ENCODE measurements at places on chromosomes 11 and 22.

DNA sequence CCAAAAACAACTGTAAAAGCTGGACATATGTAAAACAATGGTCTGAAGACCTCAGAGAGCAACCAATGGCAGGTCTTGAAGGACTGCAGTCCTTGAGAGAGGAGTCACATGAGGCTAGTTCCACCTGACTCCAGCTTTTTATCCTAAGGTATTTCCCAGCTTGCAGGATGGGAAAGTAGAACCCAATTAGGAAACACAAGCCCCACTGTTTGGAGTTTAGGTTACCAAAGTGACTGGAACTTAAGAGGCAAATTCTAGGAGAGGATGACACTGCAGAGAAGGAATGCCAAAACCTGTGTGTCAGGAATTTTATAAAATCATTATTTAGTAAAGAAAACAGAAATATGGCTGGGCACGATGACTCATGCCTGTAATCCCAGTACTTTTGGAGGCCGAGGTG lies 18.4 kb downstream of the OR2AT4 start:
- DNase-seq: no peak

GRCh38 chr11:70709596-70709995 lies 311.3 kb downstream of the CTTN start:
- DNase-seq: no peak

DNA sequence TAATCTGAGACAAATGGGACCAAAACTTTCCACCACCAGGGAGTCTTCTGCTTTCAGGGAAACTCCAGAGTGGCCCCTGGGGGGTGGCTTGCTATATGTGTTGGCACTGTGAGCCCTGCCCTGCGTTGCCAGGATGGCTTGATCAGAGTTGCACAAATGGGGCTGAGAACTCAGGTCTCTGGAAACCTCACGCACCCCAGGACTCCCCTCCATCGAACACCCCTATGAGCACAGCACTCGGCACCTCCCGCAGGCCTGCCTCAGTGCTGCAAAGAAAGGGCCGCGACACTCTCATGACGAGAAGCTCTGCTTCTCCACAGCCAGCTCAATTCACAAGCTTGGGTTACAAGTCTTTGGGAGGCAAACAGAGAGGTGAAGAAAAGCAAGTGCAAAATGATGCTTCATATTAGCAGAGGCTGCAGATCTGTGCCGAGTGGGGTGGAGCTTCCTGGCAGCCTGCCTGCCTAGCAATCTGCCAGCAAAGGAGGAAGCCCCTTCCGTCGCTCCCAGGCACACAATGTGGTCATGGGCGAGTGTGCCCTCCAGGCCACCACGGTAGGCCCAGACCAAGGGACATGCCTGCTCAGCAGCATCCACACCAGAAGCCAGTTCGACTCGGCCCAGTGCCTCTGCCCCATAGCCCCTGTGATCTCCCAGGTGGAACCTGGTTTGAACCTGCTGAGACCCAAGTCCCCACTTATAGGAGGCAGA lies 55.7 kb downstream of the MYH9 start:
- peak; percentile 70 for DNase-seq

- DNase-seq: no peak
These were observed 40.2 kb downstream of the MCM5 start for GRCh38 chr22:35440129-35440528.

GRCh38 chr11:33959855-33960400 lies 68.1 kb upstream of the LMO2 start:
- no peak for DNase-seq

GRCh38 chr22:47292546-47293320 lies 530.3 kb downstream of the TBC1D22A start:
- DNase-seq: no peak

DNA sequence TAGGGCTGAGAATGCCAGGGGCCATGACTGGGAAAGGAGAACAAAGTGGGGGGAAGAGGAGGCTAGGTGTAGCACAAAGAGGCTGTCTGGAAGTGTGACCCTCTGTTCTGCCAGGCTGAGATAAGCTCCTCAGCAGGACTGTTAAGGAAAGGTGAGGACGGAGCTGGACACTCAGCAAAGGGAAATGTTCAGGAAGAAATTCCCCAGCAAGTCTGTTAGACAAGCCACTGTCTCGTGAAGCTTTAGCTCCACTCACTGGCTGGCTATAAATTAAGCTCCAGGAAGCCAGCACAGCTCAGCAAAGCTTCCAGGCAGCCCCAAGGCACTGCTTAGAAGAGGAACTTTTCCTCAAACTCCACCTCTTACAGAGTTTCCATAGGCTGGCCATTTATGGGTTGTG lies 181.2 kb upstream of the API5 start:
- DNase-seq: no peak

GRCh38 chr11:37988031-37988430 lies 1390.0 kb upstream of the RAG2 start:
- no peak for DNase-seq

DNA sequence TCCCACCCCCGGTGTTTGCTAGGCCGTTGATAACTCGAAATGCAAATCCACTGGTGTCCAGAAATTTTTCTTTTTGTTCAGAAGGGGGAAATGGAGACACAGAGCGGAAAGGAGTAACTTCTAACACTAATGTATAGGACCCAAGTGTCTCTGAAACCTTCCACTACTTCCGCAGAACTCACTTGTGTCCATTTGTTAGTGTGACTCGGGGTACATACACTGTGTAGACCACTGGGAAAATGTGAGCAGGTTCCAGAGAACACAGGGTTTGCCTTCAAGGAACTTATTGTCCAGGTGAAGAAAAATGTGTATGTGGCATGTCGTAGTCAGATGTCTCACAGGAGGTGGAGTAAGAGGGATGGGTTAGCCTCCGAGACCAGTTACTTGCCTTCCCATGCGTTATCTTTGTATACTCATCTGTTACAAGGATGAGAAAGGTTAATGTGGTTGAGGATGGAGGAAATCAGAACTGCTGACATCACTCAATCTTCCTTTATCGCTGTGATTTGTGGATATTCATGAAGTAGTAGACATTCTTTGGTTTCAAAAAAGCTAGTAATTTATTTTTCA lies 857 bp downstream of the ARCN1 start:
- no peak for DNase-seq

DNA sequence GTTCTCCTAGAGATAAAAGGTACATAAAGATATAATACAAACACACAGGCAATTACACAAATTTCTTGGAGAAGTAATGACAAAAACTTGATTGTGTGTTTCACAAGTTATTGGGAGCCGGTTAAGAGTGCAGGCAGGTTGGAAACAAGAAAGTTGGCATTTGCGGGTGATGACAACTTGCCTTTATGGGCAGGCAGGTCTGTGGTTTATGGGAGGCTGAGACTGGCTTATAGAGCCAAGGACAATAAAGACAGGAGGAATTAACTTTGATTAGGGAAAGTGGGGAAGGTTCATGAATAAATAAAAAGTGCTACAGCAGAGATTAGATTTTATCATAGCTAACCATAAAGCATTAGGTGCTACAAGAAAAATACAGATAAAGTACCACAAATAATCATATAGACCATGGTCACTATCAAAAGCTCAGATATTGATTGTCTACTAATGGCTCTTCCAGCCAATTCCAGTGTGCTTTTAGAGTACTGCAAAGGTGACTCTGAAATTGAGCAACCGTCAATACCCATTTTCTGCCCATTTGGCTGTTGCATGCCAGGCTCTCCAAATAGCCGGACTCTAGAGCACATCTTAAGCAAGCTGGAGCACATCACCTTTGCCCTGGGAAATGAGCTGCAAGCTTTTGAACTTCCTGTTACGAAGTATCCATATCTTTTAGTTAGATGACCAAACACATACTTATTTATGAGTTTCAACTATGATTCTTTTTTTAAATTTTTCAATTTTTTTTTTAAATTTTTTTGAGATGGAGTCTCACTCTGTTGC lies 33.9 kb upstream of the GAB2 start:
- peak; percentile 71 for DNase-seq

DNA sequence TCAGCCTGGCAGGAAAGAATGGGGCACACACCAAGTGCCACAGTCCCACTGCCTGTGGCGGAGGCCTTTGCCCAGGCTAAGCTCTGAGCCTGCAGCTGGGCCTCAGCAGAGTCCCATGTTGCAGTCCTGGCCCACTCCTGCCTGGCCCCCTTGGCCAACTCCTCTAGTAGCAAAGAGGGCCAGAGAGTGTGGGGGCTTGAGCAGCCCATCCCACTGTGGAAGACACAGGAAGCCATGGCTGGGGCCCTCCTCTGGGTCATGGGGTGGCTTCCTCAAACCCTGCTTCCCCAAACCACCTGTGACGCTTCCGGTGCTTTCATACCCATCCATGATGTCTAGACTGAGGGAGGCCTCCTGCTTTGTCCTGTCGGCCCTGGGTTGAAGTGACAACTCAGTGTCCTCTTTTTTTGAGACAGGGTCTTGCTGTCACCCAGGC lies 5.8 kb downstream of the RPS19BP1 start:
- DNase-seq: peak; percentile 57

GRCh38 chr11:130732476-130732875 lies 183.8 kb downstream of the SNX19 start:
- DNase-seq: no peak

GRCh38 chr22:28142361-28142961 lies 223.4 kb upstream of the PITPNB start:
- DNase-seq: no peak

- no peak for DNase-seq
These were observed 123.3 kb downstream of the METTL15 start for GRCh38 chr11:28231475-28231874.

DNA sequence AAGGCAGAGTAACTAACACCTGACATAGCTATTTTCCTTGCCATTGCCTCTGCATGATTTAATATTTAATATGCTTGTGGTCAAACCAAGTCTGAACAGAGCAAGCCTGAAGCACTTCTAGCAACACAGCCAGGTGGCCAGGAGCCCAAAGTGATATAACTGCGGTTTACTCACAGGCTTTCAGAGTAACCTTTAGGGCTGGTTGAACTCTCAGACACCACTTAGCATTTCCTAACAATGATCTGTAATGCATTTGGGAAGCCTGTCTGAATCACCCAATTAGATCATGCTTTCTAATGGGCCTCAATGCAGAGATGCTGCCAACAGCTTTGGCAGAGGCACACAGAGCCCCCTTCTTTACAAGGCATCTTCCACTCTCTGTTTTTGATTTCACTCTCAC lies 96.1 kb downstream of the FDX1 start:
- no peak for DNase-seq

- no peak for DNase-seq
These were observed 83.9 kb downstream of the LDLRAD3 start for GRCh38 chr11:36027731-36028130.

DNA sequence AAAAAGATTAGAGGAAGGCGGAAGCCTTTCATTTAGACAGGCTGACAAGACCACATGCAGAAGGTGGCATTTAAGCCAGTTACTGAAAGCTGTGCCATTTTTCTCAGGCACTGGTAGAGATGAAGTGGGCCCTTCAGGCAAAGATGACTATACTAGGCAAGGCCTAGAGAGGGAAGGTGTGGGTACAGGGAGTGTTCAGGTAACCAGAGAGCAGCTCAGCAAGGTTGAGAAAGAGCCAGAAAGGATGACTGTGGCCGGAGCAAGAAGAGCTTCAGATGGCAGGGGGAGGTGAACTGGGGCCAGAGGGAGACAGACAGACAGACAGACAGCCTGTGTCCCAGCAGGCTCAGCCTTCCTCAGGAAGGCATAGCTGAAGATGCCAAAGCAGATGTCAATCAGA lies 88.1 kb upstream of the NARS2 start:
- no peak for DNase-seq

- DNase-seq: no peak
These were observed 1.3 kb upstream of the RAG1 start for GRCh38 chr11:36566407-36567053.

GRCh38 chr11:67376873-67377808 lies 3.7 kb upstream of the CLCF1 start:
- DNase-seq: no peak

GRCh38 chr11:105130189-105130813 lies 9.3 kb downstream of the CARD18 start:
- DNase-seq: no peak

DNA sequence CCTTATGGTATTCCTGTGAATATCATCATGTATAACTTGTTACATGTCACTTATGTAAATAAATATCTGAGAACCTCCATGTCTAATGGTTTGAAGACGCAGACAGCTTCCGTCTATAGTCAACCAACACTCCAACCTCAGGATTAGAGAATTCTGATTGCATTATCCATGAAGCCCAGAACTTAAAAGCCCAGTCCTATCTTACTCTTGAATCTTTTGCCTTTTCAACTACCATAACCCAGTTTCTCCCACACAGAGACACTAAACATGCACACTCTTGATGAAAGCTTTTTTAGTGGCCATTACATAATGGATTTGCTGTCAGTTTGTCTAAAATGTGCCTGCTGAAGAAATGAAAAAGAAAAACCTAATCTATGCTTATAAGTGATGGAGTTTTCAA lies 1219.2 kb downstream of the LRRC4C start:
- no peak for DNase-seq

- peak; percentile 53 for DNase-seq
These were observed 774 bp upstream of the E2F8 start for GRCh38 chr11:19241260-19242178.

GRCh38 chr22:42645341-42645937 lies 3.8 kb downstream of the CYB5R3 start:
- no peak for DNase-seq
